Choroid plexus epithelial cell (primary cell): ENCODE measurements at places on chromosomes 1 and 21.

DNA sequence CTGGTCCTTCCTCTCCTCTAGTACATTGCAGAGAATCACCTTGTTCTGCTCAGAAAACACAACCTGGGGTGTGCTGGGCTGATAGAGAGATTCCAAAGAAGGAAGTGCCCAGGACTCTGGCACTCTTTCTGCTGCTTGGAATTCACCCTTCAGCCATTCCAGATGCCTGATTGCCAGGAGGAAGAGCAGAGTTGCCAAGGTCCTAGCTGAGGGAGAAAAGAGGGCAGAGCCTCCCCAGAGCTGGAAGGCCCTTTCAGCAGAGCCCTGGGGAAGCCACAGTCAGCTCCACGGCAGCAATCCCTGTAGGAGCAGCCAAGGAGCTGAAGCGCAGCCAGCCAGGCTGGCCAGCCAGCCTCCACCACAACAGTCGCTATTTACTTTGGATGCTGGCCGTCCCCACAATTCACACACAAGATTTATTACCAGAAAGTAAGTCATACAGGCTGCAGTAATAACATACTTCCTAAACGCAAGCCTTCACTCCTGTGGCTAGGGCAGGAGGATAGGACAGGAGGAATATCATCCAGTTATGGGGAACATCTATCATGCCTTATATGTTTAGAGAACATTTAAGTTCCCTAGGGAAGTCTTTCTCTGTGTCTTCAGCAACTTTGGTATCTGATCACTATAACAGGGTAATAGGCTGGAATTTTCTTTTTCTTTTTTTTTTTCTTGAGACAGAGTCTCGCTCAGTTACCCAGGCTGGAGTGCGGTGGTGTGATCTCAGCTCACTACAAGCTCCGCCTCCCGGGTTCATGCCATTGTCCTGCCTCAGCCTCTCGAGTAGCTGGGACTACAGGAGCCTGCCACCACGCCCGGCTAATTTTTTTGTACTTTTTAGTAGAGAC, 36.6 kb upstream of the SLC44A3 start:
- DNase-seq = peak; percentile 91

GRCh38 chr1:169201084-169201619, 94.7 kb downstream of the ATP1B1 start:
- peak; percentile 14 for DNase-seq

DNA sequence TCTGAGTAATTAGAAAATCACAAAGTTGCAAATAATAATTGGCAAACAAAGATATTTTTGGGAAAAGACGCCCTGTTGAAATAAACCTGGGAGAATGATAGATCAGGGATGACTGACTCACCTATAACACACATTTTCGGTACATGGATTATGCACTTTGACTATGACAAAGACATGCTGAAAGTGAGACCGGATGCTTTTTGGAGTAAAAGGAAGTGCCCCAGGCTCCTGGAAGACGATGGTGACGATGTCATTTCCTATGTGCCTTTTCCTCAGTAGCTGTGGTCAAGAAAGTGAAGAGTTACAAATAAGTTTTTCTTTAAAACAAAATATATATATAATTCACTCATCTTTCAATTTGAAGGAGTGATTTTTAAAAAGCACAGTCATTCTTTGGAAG, 158.7 kb downstream of the SIPA1L2 start:
- DNase-seq = no peak

DNA sequence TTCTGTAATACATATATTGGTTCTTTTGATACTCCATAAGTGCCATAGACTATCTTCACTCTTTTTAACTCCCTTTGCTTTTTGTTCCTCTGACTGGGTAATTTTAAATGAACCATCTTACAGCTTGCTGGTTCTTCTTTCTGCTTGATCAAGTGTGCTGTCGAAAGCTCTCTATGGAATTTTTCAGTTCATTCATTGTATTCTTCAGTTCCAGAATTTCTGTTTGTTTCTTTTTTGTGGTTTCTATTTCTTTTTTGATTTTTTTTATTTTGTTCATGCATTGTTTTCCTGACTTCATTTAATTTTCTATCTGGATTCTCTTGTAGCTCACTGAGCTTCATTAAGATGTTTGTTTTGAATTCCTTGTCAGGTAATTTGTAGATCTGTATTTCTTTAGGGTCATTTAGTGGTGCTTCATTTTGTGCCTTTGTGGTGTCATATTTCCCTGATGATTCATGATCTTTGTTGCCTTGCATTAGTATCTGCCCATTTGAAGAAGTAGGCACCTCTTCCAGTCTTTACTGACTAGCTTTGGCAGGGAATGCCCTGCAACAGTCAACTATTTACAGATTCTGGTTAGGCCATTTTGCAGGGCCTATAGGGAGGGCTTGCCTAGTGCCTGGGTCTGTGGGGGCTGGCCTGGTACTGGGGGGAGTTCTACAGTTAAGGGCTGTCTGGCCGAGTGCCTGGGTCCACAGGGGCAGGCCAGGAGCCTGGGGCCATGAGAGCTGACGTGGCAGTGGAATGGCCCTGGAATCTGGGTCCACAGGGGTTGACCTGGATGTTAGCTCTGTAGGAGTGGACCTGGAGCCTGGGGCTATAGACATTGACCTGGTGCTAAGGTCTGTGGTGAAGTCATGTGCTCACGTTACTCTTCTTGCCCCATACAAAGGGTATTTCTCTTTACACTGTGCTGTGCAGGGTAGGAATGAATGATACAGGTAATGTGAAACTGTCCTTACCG, 89.7 kb downstream of the MAGI3 start:
- no peak for DNase-seq

- peak; percentile 40 for DNase-seq
Measured at GRCh38 chr1:1021920-1022259, 2.0 kb downstream of the AGRN start.

- peak; percentile 24 for DNase-seq
Measured at GRCh38 chr1:213376862-213377372, 325.9 kb downstream of the RPS6KC1 start.
